Vagina (tissue), 2 donors: ENCODE measurements at places on chromosomes 1 and 21. TPM values are rescaled to one million over a fixed set of nuclear protein-coding genes. Genes with fewer than 3 reads are reported as not detected.

- no peak for DNase-seq
These were observed 6.0 kb downstream of the TEX35 start for GRCh38 chr1:178518894-178519293.

GRCh38 chr1:170967042-170967910 lies 31.9 kb downstream of the MROH9 start:
- no peak for DNase-seq

MAEL gene
- not detected for total RNA-seq

SFN gene
- total RNA-seq = 406 TPM

GRCh38 chr1:153771841-153772593 lies 3.2 kb upstream of the SLC27A3 start:
- DNase-seq = no peak

RGS7 gene
- not detected for total RNA-seq

DNA sequence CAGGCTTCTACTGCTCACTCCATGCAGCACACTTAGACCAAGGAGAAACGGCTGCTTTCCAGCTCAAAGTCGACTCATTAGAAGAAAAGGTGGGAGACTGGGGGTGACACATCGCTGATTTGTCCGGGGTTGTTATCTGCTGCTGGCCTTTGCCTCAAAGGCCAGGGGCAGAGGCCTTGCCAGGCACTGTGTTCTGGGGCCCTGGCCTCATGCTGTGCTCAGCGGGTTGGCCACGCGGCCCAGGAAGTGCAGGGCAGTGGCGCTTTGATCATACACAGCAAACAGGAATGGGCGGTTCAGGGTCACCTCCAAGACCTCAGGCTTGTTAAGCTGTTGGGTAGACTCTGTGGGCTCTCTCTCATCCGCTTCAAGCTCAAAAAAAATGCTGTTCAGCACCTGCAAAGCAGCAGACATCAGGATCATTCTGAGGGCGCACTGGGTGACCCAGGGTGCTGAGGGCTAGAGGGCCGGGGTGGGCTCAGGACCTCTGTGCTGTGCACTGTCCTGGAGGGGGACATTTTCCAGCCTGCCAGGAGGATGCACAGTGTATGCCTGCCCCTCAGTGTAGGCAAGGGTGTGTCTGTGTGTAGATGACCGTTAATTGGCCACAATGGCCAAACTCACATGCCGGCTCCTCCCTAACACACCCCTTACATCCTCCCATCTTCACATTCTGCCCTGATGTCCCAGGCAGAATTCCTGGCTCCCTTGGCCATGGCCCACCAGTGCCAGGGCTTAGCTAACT lies 10.8 kb downstream of the AGT start:
- no peak for DNase-seq

ALG14 gene
- total RNA-seq = 0.74 TPM

DNA sequence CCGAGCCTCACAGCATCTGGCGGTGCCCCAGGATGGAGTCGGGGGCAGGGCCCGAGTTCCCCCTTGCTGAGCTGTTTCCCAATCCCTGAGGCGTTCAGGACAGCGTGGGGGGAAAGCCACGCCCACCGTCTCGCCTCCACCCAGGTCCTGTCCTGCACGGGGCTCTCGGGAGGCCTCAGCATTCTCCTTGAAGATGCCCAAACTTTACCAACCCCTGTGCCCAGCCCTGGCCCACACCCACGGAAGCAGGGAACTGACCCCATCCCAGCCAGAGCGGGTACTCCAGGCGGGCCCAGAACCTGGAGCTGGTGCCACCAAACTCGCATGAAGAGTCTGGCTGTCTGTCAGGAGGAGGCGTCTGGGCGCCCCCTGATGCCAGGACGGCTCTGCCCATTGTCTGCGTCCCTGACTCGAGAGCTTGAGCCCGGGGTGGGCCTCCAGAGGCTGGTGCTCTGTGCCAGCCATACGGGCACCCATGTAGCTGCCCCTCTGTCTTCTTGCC lies 35.3 kb upstream of the POFUT2 start:
- no peak for DNase-seq

EXO1 gene
- 10.6 TPM for total RNA-seq

DNA sequence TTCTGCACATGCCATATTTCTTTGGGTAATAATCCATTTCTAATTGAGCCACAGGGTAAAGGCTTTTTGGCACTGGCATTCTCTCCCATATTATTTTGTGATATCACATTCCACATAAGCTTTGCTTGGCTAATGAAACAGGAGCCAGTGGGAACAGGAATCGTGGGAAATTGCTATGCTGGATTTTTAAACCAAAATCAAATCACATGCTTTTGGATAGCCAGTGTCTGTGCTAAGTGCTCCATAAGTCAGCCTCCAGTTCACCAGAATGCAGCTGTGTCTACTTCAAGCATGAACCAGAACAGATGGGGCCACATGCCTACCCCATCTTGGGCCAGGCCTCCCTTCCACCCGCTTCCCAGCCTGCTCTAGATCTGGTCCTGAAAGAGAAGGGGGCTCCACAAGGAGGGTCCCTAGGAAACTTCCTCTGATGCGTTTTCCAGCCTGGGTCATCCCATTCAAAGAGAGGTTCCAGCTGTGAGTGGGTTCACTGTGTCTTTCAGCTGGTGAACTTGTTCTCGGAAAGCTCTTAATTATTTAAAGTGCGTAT lies 131.2 kb upstream of the COA6 start:
- DNase-seq = peak; percentile 52

DNA sequence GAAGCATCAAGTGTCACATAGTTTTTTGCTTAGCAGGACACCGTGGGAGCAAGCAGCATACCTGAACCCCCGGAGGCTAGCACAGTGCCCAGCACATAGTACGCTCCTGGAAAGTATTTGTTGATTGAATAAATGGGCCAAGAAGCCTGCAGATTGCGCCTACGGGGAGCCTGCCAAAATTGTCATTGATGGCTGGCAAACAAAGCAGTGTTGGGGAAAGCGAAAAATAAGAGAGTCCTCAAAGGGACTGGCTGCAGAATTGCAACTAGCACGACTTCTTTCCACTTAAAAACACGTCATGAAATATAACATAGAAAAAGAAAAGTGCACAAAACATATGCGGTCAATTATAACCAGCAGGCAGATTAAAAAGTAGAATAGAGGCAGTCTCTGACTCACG lies 125.2 kb upstream of the GALNT2 start:
- DNase-seq = no peak

DNA sequence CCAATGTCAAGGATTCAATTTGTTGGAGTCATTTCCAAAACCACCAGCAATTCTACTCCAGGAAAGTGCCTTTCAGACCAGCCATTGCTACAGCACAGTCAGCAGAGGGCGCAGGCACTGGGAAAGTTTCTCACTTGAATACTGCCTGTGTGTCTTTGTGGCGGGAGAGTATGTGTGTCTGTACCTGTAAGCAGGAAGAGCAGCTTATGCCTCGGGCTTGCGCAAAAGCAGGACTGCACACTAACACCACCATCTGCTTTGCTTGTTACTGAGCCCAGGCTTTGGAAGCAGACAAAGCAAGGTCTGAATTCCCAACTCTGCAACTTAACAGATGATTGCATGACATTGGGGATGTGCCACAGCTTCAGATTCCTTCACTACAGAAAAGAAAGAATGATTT lies 7.0 kb upstream of the CTSE start:
- no peak for DNase-seq

DNA sequence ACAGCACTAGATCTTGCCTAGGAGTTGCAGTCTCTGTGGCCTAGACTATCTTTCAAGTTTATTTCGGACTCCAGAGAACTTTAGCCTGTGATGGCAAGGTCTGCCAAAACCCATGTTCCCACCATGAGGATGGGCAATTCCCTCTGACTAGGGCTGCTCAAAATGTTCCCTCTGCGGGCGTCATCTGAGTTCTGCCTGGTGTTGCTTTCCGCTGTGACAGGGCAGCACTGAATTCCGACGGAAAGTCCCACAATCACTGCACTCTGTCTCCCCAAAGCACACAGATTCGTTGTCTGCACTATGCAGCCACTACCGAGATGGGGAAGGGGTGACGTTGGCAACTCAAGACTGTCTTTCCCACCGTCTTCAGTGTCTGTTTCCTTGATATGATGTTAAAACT lies 75.2 kb downstream of the CATSPERE start:
- DNase-seq = no peak

- no peak for DNase-seq
These were observed 11.1 kb downstream of the SLC35A3 start for GRCh38 chr1:99980928-99981327.

DNA sequence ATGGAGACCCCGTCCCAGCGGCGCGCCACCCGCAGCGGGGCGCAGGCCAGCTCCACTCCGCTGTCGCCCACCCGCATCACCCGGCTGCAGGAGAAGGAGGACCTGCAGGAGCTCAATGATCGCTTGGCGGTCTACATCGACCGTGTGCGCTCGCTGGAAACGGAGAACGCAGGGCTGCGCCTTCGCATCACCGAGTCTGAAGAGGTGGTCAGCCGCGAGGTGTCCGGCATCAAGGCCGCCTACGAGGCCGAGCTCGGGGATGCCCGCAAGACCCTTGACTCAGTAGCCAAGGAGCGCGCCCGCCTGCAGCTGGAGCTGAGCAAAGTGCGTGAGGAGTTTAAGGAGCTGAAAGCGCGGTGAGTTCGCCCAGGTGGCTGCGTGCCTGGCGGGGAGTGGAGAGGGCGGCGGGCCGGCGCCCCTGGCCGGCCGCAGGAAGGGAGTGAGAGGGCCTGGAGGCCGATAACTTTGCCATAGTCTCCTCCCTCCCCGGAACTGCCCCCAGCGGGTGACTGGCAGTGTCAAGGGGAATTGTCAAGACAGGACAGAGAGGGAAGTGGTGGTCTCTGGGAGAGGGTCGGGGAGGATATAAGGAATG lies 505 bp downstream of the LMNA start:
- DNase-seq = no peak

GRCh38 chr1:180235502-180236239 lies 5.6 kb downstream of the LHX4 start:
- DNase-seq = no peak

DNA sequence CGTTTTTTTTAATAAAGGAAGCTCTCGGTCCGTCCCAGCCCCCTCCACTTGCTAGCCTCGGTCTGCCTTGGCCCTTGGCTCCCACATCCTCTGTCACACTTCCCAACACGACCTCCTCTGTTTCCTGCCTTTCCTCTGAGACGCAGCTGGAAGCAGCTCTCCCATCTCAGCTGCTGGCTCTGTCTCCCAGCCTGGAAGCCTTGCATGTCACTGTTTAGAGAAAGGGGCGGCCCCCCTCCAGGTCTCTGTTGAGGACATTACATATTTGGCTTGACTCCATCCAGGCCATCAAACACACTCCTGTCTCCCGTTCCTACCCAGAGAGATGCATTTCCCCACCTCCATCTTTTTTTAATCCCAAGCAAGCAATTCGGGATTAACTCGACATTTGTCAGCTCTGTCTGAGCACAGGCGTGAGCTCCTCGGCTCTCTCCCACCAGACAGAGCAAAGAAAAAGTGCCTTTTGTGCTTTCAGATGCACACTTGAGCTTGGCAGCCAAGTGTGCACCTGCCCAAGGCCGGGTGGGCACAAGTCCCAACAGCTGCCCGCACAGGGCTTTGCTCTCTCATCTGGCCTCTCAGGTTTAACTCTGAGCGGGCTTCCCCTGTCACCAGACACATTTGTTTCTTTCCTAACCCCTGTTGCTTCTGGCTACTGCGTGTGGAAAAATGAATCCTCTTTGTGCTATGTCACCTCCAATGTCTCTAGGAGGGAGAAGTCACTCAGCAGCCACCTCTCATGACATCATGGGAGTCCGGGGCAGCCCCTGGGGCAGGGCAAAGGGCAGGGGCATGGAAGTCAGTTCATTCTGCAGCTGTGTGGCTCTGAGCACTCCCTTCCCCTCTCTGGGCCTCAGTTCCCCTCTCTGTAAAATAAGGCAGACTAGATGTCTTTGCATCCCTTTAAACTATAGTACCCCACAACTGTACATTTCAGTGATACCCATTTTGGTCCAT lies 108.3 kb downstream of the KCND3 start:
- DNase-seq = no peak

DNA sequence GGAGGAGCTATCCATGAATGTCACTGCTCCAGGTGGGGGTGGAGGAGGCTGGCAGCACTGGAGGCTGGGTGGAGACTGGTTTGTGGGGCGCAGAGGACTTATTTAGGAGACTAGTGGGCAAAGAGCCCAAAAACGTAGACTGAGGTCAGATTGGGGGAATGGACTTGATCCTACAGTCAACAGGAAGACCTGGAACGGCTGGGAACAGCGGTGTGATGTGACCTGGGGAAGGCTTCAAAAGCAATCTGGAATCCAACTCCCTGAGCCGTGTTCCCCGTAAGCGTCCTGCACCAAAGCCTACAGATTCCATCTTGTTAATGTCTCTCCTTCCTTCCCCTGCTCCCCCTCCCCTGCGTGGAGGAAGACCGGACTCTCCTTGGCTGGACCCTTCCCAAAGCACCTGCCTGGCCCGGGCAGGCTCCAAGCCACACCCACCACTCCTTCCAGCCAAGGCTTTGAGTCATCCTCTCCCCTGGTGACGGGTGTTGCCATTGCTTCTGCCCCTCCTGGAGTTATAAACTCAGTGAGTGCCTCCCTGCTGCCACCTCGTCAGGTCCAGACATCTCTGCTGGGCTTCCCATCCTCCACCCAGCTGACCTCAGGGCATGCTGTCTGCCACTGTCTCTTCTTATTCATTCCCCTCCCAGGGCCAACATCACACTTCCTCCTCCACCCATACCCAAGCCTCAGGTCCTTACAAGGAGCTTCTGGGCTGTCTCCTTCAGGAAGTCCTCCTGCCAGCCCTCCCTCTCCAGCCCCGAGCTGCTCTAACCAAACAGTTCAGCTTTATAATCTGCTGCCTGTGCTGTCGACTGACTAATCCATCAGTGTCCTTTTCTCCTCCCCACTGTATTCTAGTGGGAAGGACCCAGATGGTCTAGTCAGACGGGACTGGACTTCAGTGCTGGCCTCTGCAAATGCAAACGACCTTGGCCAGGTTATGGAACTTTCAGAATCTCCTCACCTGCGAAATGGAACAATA lies 1.6 kb upstream of the CLSTN1 start:
- DNase-seq = peak; percentile 95

GRCh38 chr1:180973369-180973768 lies 49.3 kb downstream of the STX6 start:
- peak; percentile 47 for DNase-seq

DNA sequence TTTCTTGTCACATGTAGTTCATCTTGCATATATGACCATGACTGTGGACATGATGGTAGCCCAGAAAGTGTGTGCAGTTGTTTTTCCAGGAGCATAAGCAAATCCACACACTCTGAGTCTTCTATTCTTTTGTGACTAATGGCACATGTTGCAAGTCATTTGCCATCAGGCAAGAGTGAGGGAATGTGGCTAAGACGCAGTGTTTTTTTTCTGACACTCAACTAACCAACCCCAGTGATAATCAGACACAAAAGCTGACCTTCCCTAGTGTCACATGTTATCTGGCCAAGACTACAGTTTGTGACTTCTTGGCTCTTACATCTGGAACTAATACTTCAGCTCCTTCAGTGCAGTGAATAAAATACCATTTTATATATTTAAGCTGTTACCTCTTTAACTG lies 108.8 kb downstream of the ITSN1 start:
- no peak for DNase-seq
